ENCODE measurements at places on chromosomes 7 and 10. TPM values are rescaled to one million over a fixed set of nuclear protein-coding genes. Genes with fewer than 3 reads are reported as not detected.

ZNF853 gene
- total RNA-seq, result 0.18 TPM

BAMBI gene
- total RNA-seq, result 0.20 TPM

OGDHL gene
- not detected for total RNA-seq

TMEM139 gene
- total RNA-seq, result 0.73 TPM

AGAP6 gene
- total RNA-seq, result 11.9 TPM

HKDC1 gene
- 4.2 TPM for total RNA-seq

ERVW-1 gene
- not detected for total RNA-seq

TAS2R5 gene
- 1.5 TPM for total RNA-seq

TWIST1 gene
- 2.9 TPM for total RNA-seq

TAS2R38 gene
- not detected for total RNA-seq

CDC14C gene
- total RNA-seq, result not detected

ADGRA1 gene
- not detected for total RNA-seq

NKX2-3 gene
- total RNA-seq, result not detected

All from activated CD4-positive, alpha-beta memory T cell treated with anti-CD3 and anti-CD28 coated beads, Interleukin-2, amount 10 ng/mL, durations not matched to agents 7 days and 5 days (primary cell).